ENCODE measurements at places on chromosomes 5 and 9.

- DNase-seq, result no peak
Observed at GRCh38 chr5:33319151-33319550, 121.6 kb upstream of the TARS1 start.

DNA sequence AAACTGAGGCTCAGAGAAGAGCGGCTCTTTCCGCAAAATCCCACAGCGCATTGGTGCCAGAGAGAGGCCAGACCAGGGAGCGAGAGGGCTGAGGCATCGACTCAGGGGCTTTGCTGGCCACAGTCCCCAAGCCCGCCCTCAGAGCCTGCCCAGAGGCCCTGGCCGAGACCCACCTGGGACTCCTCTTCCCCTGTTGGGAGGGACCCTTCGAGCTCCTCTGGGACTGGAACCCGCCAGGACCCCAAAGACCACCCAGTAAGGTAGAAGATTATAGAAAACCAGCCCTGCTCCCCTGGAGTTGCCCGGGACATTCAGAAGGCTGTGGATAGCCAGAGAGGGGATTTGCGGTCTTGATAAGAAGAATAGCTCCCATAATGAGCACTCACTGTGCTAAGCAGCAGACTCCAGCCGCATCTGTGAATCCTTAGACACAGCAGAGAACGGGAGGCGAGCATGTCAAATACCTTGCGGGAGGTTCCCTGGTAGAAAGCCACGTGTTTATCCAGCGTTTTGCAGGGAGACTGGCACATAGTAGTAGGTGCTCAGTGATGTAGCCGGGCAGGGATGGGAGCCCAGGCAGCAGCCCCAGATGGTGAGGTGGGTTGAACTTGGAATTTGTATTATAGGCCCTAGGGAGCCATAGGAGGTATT, 651 bp upstream of the AK1 start:
- no peak for DNase-seq

DNA sequence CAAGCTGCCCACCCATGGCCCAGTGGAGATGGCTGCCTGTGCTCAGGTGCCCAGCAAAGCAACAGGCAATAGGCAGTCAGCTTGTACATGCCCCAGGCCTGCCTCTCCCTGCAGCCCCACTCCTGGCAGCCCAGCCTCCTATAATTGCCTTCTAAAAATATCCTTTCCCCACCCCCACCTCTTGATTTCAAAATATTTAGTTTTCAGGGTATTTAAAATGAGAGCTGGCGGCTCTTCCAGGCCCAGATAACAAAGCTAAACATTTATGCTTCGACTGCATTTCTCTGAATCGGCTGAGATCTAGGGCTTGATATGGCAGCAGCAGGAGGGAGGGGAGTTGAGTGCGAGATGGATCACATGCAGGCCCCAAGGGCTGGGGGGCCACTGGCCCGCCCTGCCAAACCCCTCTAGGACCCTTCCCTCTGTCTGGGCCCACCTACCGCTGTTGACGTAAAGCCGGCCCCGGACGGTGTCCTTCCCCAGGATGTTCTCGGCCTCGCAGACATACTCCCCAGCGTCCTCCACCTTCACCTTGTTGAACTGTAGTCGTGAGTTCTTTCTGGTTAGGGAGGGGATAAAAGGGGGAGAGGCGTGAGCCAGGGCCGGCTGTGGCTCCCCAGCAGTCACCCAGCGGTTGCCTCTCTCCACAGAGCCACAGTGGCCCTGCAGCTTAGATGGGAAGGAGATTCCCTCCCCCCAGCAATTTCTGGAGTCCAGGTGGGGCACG, 85.0 kb downstream of the PSD2 start:
- DNase-seq, result no peak

DNA sequence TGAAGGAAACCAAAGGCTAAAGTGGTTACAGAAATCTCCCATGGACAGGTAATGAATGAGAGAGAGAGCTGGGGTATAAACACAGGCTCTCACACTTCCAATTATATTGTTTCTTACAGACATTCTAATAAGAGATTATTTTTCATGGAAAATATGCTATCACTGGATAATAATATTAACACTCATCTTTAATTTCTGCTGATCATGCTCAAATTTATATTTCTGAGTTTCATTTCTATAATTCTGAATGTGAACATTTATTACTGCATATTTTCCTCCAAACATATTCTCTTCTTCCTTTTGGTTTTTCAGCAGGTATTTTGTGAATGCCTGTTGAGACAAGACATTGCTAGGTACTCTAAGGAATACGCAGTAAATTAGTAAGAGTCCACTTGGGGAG, 410.2 kb upstream of the DAP start:
- DNase-seq, result no peak

DNA sequence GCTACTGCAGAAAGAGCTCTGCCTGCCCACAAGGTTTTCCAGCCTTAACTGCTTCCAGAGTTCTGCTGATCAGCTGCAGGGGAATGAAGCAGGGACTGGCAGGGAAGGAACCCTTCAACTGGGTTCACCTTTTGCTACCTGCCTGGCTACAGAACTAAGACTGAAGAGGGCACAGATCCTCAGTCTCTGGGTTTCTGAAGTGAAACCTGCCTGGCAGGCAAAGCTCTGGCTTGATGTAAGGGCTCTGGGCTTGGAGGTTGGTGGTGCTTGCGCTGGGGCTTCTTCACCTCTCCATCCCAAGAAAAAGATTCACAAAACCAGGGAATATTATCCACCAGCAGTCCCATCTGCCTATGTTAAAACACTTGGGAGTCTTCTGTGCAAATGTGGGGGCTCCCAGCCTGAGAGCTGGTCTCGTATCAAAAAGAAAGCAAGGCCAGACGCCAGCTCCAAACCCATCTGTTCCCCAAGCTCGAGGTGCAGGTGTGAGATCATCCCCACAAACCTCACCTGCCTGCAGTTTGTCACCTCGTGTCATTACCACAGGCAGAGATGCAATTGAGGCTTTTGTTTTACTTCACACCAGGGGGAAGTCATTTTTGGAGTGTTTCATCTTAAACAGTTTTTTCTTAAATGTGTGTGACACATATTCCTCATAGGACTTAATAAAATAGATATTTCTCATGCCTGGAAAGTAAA, 58.3 kb downstream of the BNC2 start:
- no peak for DNase-seq

DNA sequence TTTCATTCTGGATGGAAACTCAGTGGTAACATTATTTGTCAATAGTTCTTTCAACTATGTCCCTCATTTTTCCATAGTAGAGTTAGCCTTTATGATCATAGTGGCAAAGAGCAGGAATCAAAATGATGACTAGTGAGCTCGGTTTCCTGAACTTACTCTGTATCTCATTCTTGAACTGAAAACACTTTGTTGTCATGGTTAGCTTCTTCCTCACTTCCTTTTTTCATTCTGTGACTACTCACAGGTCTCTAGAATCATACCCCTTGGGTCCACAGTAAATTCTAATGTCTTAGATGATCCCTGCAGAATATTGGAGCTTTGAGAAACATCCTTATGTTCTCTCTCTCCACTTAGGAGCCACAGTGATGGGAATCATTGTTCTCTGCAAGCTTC, 29.4 kb upstream of the RECK start:
- no peak for DNase-seq

DNA sequence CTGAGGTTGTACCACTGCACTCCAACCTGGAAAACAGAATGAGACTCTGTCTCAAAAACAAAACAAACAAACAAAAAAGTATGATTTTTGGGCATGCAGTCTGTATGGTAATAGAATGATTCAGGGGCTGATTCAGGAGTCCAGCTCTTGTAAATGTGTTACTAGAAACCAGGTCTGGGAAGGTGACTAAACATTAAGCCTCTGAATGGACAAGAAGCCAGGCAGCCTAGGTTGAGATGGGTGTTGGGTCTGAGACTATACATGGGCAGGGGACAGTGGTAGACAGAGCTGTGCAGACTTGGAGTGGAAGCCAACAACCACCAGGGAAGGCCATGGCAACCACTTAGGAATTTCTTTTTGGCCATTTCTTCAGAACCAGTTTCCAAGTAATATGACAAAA, 64.9 kb upstream of the TLE1 start:
- DNase-seq, result no peak

- DNase-seq, result no peak
Observed at GRCh38 chr9:114153761-114154599, 1.4 kb upstream of the COL27A1 start.

DNA sequence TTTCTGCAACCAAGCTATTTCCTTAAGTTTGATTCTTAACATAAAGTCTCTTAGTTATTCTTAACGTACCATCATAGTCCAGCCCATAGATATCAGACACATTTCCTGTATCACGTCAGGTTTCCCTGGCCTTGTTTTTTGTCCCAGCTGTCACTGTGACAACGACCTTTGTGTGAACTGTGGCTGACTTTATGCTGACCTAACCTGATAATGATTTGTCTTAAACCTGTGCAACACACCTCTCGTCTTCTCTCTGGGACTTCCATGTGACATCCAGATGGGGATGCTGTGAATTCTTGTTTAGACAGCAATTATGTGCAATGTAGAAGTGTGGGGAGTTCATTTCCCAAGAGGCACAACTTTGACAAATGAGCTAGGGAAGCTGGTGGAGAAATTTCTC, 662.8 kb downstream of the PTPRD start:
- no peak for DNase-seq

GRCh38 chr9:113611461-113612215, 148.1 kb downstream of the RGS3 start:
- no peak for DNase-seq

DNA sequence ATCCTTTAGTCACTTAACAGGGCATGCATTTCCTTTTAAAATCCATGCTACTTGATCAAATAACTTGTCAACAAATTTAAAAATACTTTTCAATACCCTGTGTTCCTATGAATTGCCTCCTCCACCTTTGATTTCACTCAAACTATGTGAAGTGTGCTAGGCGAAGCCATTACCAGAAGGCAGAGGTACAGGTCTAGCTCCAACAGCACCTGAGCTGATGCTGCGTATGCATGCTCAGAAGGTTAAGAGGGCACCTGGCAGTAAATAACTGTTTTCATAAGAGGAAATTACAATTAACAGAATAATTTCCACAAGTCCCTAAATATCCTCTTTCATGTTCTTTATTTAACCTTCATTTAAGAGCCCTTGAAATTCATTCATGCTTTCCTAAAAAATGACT, 251.8 kb downstream of the EFNA5 start:
- no peak for DNase-seq

DNA sequence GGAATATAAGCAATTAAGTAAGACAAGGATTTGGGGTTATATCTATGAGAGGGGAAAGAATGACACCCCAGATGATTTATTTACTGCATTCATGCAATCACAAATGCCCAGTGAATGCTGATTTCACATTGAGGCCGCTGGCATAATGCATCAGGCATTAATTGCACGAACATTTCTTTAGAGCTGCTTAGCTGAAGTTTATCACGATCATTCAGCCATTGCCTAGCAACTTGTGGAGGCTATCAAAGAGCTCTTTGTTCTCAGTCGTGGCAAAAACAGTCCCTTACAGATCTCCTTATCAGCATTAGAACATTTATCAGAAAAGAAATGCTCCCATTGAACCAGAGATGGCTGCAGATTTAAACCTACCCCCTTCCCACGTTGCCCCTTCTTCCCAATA, 88.7 kb upstream of the PRRC1 start:
- no peak for DNase-seq

GRCh38 chr9:25918761-25919160, 240.5 kb upstream of the TUSC1 start:
- DNase-seq, result no peak

- DNase-seq, result no peak
Observed at GRCh38 chr5:57831932-57832331, 349.3 kb upstream of the ACTBL2 start.

DNA sequence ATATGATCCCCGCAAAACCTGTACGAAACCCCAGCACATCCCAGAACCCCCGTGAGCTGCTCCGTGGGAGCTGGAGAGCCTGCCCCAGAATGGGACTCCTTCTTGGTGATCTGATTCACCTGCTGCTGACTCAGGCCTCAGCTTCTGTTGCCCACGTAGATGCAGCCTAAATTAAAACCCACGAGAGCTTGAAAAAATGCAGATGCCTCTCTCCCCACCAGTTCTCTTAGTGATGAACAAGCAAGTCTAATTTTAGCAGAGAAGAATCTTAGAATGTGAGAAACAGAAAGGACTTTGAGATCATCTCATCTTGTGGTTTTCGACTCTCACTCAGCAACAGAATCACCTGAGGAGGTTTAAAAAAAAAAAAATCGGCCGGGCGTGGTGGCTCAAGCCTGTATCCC, 57.6 kb downstream of the TMOD1 start:
- DNase-seq, result no peak

DNA sequence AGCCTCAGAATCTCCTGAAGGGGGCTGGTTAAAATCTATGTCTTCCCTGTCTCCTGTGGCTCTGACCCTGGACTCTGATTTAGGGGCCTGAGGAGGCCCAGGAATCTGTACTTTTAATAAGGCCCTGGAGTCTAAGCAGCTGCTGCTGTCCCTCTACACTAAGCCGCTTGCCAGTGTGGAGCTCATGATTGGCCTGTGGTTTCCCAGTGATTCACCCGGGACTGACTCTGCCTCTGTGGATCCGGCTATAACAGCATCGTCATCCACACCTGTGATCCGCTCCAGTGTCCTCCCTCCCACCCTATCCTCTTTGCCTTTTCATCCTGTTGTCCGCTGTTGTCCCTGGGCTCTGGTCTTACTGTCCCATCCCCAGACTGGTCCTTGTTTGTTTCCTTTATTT, 3.7 kb downstream of the SLC31A2 start:
- no peak for DNase-seq

DNA sequence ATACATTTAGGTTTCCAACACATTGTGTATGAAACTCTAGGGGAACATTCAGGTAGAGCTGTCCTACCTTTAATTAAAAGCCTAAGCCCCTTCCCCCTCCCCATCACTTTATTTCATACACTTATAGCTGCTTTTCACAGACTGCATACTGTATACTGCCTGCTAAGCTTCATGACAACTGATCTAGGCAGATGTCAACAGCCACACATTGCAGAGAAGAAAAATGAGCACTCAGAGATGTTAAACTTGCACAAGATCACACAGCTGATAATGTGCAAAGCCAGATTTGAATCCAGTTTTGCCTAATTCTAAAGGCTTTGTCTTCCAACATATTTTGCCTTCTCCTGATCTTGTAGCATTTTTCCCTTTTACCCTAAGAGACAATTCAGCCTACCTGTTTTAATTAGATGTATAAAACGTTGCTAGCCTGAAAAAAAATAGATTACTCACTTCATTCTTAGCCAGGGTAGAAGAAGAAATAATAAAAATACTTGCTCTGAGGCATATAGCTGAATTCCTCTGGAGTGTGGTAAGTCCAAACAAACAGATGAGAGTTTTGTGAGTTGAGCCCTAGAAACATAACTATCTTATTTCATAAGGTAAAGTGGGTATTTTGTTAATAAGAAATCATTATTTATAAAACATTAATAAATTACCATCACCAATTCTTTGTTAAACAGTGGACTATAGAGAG, 56.9 kb upstream of the CAST start:
- no peak for DNase-seq
